Stimulated activated CD8-positive, alpha-beta memory T cell treated with anti-CD3 and anti-CD28 coated beads, Interleukin-15, amount 100 ng/mL, for 4 hours (primary cell): ENCODE measurements at places on chromosomes 2 and 18.
A peak's percentile ranks its signal among the peaks of the same experiment; 100 is the strongest.

GRCh38 chr2:172328103-172328841, 99.1 kb upstream of the ITGA6 start:
- DNase-seq, result no peak

GRCh38 chr2:112035786-112036185, 19.3 kb upstream of the TMEM87B start:
- DNase-seq, result no peak

DNA sequence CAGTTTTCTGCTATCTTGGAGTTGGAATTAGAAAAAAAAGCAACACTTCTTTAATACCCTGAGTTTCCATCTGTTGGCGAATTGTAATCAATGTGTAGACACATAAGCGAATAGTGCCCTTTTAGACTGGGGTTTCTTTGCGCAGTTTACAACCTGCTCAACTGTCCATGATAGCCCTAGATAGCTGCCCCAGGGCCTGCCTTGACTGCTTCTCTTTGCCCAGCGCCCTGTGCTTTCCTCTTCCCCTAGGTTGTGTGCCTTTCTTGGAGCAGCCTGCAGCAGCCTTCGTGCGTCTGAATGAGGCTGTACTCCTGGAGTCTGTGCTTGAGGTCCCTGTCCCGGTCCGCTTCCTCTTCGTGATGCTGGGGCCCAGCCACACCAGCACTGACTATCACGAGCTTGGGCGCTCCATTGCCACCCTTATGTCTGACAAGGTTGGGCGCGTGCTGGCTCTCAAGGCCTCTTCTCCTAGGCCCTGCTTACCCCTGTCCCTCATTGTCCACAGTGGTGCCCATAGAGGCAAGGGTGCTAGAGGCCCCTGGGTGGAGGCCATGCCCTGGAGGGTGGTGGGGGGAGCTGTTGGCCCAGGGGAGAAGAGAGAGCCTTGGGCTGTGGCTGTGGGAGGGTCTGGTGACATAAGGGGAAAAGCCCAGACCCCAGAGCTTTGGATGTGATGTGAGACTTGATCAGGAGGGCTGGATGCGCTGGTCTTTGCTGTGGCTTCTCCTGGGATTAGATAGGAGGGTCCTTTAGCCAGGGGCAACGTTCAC, 6.9 kb downstream of the SLC4A3 start:
- no peak for DNase-seq

DNA sequence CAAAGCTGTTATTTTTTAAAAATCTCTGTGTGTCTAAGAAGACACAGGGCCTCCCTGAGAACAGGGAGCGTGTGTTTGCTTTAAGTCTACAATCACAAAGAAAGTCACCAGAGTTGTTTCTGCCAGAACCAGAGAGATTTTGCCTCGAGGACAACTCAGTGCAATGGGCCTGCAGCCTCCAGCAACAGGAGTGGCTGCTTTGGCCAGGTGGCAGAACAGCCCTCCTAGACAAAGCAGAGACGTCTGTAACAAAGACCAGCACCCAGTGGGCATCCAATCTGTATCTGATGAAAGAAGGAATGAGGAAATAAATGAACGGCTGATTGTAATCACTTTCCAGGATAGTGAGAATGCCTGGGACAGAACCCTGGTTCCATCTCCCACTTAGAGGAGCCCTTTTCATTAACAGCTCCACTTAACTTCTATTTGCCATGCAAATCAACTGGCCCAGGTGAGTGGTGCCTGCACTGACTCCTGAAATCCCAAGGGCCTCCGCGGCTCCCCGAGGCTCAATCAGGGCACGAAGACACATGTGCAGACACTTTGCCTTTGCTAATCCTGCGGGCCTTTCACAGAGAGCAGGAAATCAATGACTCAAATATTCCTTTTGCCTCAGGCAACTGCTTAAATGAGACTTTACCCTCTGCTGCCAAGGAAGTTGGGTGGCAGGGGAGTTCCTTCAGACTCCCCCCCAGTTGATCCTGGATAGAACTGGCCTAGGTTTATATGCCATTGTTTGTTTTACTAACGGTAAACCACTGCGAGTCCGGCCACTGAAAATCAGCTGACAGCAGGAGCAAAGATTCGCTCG, 146.5 kb downstream of the CABLES1 start:
- DNase-seq, result no peak

DNA sequence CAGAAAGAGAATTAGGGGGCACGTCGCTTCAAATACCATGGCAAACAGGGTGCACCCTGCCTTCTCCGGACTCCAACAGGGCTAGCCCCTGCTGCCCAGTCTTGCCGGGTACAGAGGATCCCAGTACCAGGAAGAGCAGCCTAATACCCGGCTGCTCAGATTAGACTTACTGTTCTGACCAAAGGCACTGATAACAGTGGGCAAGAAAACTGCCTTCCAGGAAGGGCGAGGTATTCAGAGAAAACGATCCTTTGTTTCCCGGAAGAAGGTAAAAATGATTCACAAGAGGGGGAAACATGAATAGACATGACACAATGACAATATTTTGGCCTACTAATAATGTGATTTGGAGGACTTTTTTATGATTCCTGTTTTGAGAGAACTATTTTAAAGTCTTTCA, 99.9 kb downstream of the SS18 start:
- DNase-seq, result no peak

DNA sequence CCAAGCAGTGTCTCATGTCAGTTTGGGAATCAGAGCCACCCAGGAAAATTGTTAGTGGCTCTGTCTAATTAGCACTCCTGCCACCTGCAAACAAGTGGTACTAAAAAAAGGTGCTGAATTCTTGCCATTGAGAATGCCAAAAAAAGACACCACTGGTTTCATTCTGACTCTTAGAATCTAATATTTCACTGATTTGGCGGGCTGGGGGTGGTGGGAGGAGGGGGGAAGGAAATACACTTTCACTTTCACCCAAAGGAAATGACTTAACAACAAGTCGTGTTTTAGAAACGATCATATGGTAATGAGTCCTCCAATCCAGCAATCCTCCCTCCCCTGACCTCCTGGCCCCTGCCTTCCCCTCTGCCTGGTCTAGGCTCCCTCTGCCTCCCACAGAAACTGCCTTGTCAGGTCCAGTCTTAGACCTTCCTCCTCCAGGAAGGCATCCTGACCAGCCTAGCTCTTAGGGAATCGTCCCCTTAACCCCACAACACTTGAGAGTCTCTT, 4.4 kb upstream of the KLHL29 start:
- no peak for DNase-seq

- no peak for DNase-seq
Observed at GRCh38 chr2:25251071-25251421, 82.7 kb upstream of the POMC start.

GRCh38 chr2:48221846-48222516, 308.0 kb upstream of the STON1 start:
- no peak for DNase-seq

- DNase-seq, result no peak
Observed at GRCh38 chr2:231351648-231352047, 43.9 kb upstream of the B3GNT7 start.

- DNase-seq, result no peak
Observed at GRCh38 chr2:200467806-200468681, 41.8 kb downstream of the KCTD18 start.

- DNase-seq, result no peak
Observed at GRCh38 chr2:200101922-200102321, 146.5 kb downstream of the MAIP1 start.

DNA sequence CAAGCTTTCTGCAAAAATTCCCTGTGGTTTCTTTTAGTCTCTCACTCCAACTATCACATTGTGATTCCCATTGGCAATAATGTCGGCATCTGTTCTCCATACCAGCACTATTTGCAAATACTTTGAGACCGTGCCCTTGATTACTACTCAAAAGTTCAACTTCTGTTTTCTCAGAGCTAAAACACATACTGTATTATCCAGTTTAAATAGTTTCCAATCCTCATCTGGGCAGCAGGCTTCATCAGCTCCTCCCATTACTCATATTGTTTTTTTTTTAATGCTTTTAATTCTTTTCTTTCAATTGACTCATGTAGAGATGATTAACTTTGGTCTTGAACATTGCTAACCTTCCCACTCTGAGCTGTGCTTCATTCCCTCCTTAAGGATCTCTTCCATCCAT, 135.8 kb downstream of the METTL8 start:
- DNase-seq, result no peak

DNA sequence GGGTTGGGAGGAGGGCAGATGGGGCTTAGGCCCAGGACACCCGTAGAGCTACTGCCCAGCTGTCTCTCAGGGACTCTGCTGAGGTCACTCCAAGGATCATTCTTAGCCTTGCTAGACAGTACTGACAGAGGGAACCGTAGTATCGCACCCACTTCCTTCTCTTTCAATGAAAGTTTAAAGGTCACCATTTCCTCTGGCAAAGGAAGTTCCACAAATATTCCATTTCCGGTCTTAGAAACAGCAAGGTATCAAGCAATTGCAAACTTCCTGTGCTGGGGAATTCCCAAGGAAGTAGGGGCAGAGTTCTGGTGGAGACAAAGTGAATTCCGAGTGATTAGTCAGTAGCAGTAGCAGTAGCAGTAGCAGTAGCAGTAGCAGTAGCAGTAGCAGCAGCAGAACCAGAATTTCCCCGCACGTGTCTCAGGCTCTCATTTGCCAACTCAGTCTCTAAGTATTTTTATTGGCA, 24.7 kb downstream of the IL1B start:
- no peak for DNase-seq

DNA sequence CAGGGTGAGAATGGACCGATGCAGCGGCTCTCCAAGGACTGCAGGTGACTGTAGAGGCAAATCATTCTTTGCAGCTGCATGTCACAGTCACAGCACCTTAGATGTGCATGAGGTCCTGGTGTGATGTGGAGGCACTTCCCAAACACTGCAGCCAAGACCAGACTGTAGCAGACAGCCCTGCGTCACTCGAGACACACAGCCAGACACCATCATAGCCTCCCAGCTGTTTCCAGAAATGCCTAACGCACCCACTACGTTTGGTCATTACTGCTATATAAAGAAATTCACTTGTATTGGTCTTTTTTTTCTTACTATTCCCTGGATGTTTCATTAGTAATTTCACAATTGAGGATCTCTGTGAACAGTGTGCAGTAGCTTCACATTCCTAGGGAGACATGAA, 60.9 kb downstream of the SH3YL1 start:
- no peak for DNase-seq

GRCh38 chr2:38634684-38635083, 31.2 kb upstream of the GALM start:
- DNase-seq, result no peak

- DNase-seq, result no peak
Observed at GRCh38 chr2:170155022-170155722, 22.8 kb upstream of the MYO3B start.

- DNase-seq, result peak; percentile 40
Observed at GRCh38 chr2:98444436-98445176, at the start of gene INPP4A. Gene INPP4A, plus strand, starts transcription at chr2:98444858. Its CDS starts 75,191 bp downstream, at chr2:98520049.

DNA sequence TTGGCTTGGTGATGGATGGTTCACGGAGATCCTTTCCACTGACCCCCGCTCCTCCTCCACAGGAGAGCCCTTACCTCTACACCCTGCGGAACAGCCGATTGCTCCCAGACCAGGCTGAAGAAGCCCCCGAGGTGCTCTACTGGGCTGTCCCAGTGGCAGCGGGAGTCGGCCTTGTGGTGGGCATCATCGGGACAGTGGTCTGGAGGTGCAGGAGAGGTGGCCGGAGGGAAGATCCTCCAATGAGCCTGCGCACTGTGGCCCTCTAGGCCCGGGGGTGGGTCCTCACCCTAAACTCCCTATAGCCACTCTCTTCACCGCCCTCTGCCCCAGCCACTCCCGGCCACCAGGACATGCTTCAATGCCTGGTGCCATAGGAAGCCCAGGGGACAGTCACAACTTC, 108.8 kb upstream of the PPP1CB start:
- no peak for DNase-seq

- DNase-seq, result no peak
Observed at GRCh38 chr2:102888514-102888913, 126.7 kb downstream of the TMEM182 start.

DNA sequence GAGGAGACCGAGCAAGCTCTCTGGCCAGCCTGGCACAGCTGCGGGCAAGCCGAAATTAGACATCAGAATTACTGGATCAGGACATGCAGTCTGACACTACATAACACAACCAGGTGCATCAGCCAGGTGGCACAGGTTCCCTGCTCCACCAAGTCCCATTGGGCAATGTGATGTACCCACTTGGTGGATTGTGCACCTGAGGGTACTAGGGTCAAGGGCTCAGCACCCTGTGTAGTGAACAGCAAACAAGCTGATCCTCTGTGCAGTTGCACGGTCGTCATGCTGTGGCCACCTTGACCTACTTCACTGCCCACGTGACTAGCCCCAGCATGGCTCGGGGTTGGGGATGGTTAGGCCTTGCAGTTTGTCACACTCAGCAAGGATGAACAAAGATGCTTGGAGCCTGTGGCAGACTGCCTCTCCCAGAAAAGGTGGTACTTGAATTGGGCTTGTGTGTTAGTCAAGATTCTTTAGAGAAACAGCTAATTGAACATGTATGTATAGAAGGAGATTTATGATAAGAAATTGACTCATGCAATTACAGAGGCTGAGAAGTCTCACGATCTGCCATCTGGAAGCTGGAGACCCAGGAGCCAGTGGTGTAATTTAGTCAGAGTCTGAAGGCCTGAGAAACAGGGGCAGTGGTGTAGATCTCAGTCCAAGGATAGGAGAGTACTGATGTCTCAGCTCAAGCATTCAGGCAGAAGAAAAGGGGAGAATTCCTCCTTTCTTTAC, 71.4 kb upstream of the TMEM87B start:
- no peak for DNase-seq

DNA sequence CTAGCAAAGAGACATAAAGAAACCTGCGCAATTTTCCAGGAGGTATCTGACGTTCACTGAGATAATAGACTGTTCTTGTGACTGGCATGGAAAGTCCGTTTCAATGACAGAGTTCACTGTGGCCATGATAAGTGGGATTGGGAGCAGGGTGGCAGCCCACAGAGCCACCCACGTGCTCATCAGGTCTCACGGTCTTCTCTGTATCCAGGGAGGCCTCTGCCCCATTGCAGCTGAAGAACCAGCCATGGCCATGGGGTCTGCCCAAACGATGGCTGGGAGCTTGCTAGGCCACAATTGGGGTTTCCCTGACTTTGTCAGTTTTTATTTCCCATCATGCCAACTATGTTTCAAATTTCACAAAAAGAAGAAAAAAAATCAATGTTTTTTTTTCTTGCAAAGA, 57.2 kb downstream of the PDCL3 start:
- no peak for DNase-seq

GRCh38 chr18:9782073-9782857, 74.2 kb downstream of the RAB31 start:
- no peak for DNase-seq

DNA sequence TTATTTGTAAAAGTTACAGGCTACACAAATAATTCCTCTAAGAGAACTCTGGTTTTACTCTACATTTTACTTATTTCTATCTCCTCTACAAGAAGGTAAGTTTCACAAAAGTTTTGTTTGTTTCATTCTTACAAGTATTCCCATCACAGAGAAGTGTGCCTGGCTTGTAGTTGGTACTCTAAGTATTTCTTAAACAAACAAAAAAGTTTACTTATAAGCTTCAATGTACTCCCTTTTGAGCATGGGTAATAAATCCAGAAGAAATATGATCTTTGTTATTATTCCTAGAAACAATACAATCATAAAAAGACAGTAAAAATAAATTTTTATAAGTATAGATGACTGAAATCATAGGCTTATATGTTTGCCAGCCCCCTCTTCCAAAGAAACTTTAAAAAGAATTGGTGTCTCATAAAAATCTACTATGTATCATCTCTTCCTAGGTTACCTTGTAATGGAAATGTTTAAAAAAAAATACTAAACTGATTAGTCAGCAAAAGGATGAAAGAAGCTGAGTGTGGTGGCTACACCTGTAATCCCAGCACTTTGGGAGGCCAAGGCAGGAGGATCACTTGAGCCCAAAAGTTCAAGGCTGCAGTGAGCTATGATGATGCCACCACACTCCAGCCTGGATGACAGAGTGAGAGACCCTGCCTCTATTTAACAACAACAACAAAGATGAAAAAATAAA, 54.7 kb downstream of the ATL2 start:
- DNase-seq, result no peak

- no peak for DNase-seq
Observed at GRCh38 chr2:182924306-182924705, 57.9 kb upstream of the FRZB start.
